ENCODE measurements at places on chromosomes 11 and 22.
A peak's percentile ranks its signal among the peaks of the same experiment; 100 is the strongest.

GRCh38 chr11:27705873-27706820 is 5.9 kb upstream of the BDNF start:
- peak; percentile 41 for DNase-seq

- no peak for DNase-seq
Observed at GRCh38 chr11:27723687-27724086, 23.4 kb upstream of the BDNF start.

DNA sequence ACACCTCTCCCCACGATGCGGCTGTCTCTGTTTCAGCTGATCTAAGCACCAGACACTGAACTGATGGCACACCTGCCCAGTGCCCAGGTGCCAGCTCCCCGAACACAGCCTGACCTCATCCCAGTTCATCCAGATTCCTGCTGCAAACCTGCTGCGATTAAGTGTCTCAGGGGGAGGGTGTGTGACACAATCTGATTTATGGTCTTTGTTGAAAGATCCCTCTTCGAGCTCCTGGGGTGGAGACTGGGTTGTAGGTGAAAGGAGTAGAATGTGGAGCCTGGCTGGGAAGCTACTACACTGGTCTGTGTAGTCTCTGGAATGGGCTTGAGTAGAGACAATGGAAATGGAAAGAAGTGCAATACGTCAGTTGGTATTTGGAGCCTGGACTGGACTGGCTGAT is 390.3 kb downstream of the SHANK2 start:
- DNase-seq: no peak

- peak; percentile 81 for DNase-seq
Observed at GRCh38 chr11:83819931-83820549, 533.9 kb upstream of the CCDC90B start.

GRCh38 chr11:63549411-63549810 is 12.8 kb downstream of the PLAAT4 start:
- DNase-seq: no peak

DNA sequence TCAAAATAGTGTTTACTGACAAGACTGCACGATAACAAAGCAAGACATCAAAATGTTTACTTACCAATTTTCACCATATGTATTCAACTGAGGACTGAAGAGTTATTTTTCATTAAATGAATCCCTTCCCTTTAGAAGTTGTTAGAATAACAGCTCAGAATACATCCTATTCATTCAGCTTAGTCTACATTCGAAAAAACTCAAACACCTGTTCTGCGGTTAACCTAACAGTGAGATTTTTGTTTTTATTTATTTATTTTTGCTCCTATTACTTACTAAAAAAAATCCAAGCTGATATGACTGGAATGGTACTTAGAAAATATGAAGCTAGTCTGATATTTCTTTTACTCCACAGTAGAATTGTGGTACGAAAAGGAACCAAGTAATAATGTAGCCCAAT is 10.0 kb downstream of the KCNA4 start:
- DNase-seq: no peak

DNA sequence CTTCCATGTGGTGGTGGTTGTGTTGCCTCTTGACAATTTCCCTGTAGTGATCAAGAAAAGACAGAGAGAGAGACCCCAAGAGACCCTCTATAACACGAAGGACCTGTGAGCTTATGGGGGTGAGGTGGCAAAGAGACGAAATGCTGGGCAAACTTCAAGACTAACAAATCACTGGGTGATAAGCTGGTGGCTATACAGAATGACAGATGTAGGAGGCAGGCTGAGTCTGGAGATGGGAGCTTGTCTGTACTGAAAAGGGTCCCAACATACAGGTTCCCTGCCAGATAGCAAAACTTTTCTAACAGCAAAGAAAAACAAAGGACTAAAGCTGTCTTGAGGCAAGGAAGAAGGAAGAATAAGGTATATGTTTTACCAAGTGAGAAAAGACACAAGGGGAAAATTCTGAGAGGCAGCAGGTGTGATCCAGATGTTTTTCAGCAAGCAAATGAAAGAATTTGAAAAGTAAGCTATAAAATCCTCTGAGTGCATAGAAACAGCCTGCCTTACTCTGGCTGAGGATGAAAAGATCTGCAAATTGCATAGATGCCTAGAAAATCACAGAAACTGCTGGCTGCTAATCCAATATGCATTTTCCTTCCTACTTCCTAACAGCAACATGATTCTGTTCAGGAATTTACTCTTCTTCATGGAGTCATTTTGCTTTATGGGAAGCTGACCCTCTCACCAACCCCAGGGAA is 21.9 kb upstream of the LYVE1 start:
- no peak for DNase-seq

DNA sequence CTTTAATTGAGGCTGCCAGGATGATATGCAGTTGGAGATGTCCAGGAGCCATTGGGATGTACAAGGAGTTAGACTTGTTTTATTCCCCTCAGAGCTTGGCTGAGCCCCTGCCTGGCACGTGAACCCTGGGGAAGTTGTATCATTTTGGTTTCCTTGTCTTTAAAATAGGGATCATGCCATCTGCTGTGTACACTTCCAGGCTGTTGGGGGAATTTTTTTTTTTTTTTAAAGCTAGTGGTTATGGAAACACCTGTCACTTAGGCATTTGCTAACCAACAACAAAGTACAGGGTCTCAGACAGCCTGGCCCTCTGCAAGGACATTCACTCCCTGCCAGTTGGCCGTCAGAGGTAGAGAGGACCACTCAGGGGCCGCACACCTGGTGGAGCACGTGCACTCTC is 8.5 kb upstream of the RAB1B start:
- no peak for DNase-seq

GRCh38 chr11:40986320-40986719 is 473.1 kb downstream of the LRRC4C start:
- DNase-seq: no peak

DNA sequence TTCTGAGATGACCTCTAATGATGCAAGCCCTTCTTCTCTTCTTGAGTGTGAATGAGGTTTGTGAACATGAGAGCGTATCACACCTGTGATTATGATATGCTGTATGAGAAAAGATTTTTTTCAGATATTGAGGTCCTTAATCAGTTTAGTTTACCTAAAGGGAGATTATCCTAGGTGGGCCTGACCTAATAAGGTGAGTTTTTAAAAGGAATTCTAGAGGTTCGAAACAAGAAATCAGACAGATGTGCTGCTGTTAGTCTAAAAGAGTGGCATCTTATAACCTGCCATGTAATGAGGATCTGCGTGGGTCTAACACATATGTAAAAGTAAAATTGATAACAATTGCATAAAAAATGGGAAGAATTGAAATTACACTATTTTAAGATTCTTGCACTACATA is 33.8 kb downstream of the MSANTD4 start:
- no peak for DNase-seq

DNA sequence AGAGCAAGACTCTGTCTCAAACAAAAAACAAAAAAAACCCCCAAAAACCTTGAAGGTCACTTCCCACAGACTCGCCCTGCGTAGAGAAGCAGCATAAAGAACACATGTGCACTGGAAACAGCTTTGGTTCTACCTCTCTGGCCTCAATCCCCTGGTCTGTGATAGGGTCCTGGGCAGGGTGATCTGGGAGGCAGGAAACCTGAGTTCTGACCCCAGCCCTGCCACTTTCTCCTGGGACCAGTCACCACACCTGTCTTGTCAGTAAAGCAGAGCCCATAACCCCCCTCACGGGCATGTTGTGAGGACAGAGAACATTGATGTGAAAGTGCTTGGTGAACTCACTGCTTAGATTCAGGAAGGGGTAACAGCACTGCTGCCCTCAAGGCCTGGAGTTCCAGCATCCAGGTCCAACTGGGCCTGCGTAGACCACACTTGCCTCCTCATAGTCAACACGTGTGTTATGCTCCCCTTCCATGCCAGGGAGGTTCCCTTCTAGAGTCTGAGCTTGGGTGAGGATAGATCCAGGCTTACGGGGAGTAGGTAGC is 11.4 kb downstream of the UCP2 start:
- no peak for DNase-seq

- DNase-seq: no peak
Observed at GRCh38 chr11:2447951-2448650, 3.3 kb downstream of the KCNQ1 start.

- no peak for DNase-seq
Observed at GRCh38 chr22:46051646-46052045, 74.7 kb upstream of the WNT7B start.

DNA sequence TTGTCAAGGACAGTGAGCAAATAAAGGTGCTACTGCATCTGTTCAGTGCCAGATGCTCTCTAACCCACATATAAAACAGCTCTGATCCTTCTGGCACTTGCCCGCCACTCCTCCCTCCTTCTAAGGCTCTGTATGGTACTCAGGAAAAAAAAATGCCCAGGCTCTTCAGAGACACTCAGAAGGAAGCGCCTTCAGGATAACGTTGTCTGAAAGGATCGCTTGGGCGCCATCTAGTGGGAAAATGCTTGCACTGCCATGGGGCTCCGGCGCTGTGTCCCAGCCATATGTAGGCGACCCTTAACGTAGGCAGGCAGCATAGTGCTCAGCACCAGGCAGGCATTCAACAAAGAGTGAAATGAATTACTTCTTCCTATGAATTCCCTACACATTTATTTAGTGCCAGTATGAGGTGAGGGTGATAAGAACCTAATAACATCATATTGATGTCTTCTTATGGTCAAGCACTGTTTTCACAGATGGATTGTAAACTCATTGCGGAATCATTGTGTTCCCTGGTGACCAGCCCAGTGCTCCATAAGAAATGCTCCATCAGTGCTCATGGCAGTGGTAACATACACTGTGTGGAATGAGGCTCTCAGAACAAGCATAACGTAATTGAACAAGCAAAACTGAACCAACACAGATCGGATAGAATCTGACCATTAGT is 39.6 kb downstream of the PAMR1 start:
- DNase-seq: peak; percentile 25

- DNase-seq: no peak
Observed at GRCh38 chr11:134984421-134984820, 572.4 kb upstream of the B3GAT1 start.

GRCh38 chr11:72139500-72139899 is 4.0 kb downstream of the FOLR3 start:
- DNase-seq: no peak

DNA sequence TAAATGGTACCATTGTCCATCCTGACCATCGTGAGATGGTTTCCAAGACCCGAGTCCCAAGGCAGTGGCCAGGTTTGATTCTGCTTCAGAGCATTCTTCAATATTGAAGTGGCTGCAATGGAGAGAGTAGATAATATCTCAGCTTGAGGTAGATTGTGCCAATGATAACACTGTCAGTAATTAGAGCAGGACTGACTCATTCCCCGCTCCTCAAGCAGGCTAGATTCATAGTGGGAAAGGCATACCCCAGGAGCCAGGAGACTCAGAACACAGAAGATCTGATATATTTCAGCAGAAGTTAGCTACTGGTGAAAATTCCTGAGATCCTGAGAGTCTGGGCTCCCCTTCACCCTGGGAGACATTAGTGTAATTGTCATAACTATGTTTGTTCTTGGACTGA is 55.6 kb upstream of the LARGE1 start:
- DNase-seq: no peak

- no peak for DNase-seq
Observed at GRCh38 chr11:58739725-58740430, 8.1 kb upstream of the GLYAT start.

GRCh38 chr11:57940044-57940756 is 83.5 kb upstream of the OR9Q1 start:
- DNase-seq: no peak

DNA sequence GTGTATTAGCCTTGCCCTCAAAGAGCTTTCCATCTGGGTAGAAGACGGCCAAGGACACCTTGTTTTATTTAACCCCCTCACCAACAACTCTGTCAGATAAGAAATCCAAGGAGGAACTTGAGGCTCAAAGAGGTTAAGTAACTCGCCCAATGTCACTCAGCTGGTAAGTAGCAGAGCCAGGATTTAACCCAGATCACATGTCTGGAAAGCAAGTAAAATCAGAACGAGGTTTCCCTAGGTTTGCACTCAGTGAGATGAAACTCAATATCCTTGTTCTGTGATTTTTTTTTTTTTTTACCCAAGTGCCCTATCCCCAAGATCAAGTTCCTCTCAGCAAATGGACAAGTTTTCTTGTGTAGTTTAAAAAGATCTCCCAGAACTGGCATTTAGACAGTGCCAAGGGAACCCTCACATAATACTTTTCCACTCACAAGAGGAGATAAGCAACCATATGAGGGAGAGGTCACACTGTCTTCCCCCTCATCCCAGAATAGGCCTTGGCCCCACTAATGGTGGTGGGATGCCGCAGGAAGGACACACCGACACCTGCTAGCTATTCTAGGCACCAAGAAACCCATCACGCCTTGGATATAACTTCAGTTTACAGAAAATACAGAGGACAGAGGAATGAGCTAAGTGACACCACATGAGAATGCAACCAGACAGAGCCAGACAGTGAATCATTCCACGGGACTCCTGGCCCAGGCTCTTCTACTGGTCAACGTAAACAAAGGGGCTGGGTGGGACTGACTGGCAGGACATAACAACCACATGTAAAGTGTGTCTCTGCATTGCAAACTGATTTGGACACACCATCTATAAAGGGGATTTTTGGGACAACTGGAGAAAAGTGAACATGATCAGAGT is 8.6 kb upstream of the ARAP1 start:
- no peak for DNase-seq

DNA sequence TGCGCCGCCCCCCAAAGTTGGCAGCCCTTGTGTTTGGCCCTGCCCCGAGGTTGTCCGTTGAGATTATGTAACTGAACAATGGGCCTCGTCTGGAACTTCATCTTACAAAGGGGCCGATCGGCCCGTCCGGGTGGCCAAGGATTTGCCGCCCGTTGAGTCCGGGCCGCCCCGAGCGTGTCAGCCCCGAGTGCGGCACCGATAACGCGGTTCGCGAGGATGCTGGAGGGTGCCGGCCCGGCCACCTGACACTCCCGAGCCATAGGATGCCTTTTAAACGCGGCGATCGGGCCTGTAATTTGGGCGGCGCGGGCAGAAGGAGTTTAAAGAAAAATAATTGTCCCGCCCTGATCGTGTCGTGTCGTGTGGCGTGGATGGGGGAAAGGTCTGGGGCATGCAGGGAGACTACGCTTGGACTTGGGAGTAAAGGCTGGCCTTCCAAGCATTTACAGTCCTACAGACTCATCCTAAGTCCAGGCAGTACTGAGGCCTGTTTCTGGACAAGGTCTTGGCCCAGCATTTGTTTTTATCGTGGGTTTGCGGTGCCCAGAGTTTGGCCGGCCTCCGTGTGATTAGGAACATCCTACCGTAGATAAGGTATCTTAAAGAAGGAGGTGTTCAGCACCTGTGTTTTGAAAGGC is 1.3 kb downstream of the WEE1 start:
- DNase-seq: no peak

- peak; percentile 82 for DNase-seq
Observed at GRCh38 chr11:95512177-95512576, 277.4 kb downstream of the FAM76B start.

DNA sequence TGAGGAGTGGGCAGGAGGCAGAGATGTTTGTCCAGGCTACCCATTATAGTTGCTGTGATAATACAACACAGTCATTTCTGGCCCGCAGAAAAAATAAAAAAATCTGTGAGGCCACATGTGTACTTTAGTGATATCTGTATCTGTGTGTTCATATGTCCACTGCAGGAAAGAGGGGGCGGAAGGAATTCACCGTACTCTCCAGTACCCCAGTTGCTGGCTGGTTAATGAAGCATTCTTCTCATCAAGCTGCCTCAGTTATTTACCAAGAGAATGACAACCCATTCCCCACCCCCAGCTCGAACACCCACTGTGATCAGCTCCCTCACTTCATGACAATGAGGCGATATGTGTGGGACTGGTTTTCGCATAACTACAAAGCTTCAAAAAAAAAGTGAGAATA is 309.3 kb downstream of the SOX6 start:
- DNase-seq: no peak
